ENCODE measurements at places on chromosomes 3 and 15. TPM values are rescaled to one million over a fixed set of nuclear protein-coding genes. Genes with fewer than 3 reads are reported as not detected.
A peak's percentile ranks its signal among the peaks of the same experiment; 100 is the strongest.

Gene CYP1A1
- not detected for polyA plus RNA-seq

Gene ALPK3
- polyA plus RNA-seq = not detected

DNA sequence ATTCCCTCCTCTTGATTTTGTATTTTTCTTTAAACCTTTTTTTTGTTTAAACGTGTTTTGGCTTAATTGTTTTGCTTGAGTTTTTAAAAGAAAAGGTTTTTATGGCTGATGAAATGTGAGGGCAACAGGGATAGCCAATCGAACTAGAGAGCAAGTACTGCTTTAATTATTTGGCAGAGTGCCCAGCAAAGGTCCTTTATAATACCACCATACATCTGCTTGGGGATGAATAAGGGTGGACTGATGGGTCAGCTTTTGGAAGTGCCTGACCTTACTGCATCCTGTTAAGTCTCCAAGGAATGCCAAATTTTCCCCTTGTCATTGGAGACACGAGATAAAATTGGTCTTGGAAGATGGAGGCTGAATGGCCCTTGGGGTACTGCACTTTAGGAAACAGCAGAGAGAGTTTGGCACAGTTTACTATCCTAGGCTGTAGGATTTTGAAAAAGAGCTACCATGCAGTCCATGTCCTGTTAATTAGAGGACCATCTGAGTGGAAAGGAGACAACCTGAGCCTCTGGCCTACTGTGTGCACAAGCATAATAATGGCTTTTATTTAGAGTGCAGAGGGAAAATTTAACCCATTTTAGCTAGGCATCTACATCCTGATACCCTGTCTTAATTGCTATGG, 19.8 kb upstream of the MTHFS start:
- DNase-seq = no peak

DNA sequence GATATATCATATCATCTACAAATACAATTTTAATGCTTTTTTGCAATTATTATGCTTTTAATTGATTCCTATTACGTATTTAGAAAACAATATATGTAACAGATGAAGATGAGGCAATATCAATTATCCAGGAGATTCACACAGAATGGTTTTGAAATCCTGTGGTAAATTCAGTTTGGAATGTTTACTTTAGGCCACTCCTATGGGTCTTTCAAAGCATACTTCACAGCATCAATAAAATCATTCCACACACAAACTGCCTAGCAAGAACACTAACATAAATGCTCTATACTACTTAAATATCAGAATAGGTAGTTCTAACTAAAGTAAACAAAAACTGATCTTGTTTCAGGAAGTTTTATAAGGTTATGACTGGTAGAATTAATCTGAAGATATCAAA, 90.5 kb downstream of the FAM227B start:
- DNase-seq = no peak

- peak; percentile 47 for DNase-seq
These were observed at the start of gene GXYLT2 for GRCh38 chr3:72887705-72888545. TSS of gene GXYLT2 (plus strand) at chr3:72888046. CDS start at chr3:72888234, 188 bp downstream.

GRCh38 chr3:34207806-34208205, 409.4 kb downstream of the PDCD6IP start:
- no peak for DNase-seq

DNA sequence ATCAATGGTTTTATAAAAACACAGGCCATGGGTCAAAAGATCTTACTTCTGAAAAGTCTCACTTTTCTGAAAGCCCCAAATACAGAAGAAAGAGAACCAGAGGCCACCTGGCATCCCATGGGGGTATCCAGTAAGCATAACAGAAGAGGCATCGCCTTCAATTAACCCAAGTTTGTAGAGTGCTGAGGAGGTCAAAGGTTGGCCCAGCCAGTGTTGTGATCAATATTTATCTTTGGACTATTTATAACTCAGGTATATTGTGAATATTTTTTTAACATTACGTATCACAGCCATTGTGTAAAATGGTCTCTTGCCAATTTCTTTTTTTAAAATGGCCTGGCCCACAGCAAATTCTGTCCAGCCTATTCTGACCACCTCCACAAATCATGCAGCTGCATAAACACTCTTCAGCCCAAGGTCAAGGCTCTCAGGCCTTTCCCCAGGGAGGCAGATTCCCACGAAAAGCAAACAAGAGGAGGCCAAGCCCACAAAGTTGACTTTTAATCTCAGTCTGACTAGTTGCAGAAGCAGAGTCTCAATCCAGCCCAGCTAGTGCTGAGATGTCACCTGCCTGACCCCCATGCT, 26.2 kb upstream of the SPTBN5 start:
- DNase-seq = no peak

- DNase-seq = no peak
These were observed 36.3 kb upstream of the GOLGA8J start for GRCh38 chr15:30046430-30046829.

GRCh38 chr3:113626503-113627371, 69.7 kb downstream of the USF3 start:
- peak; percentile 8 for DNase-seq

GRCh38 chr15:56838085-56838484, 80.4 kb upstream of the TCF12 start:
- no peak for DNase-seq

Gene MUC13
- polyA plus RNA-seq = not detected

GRCh38 chr3:30439451-30440053, 166.8 kb upstream of the TGFBR2 start:
- no peak for DNase-seq

- DNase-seq = no peak
These were observed 25.7 kb downstream of the GPR15 start for GRCh38 chr3:98557324-98558010.

Gene CSPG4
- polyA plus RNA-seq = not detected

GRCh38 chr3:23919628-23920027, 2.7 kb downstream of the RPL15 start:
- DNase-seq = no peak

DNA sequence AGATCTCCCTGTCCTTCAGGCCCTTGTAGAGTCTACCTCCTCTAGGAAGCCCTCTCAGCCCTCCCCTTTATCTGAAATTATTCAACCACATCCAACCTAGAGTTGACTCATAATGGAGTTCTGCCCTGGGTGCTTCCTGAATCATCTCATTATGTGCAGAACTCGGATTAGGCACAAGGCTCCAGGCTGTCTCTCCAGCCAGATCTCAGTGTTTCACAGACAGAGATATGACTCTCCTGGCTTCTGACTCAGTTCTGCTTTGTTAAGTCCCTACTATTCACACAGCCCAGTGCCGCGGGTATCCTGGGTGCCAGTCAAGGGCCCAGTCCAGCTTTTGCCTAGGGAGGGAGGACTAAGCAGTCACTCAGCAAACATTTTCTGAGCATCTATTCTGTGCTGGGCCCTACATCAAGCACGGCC, 9.3 kb downstream of the STRA6 start:
- no peak for DNase-seq

- no peak for DNase-seq
These were observed 22.5 kb downstream of the LRTM1 start for GRCh38 chr3:54905261-54905888.

Gene TXNRD3
- polyA plus RNA-seq = 4.5 TPM

- no peak for DNase-seq
These were observed 48.9 kb downstream of the CYP11A1 start for GRCh38 chr15:74318376-74319137.

Gene SLC7A14
- polyA plus RNA-seq = not detected

Gene MAPKBP1
- polyA plus RNA-seq = 4.3 TPM

DNA sequence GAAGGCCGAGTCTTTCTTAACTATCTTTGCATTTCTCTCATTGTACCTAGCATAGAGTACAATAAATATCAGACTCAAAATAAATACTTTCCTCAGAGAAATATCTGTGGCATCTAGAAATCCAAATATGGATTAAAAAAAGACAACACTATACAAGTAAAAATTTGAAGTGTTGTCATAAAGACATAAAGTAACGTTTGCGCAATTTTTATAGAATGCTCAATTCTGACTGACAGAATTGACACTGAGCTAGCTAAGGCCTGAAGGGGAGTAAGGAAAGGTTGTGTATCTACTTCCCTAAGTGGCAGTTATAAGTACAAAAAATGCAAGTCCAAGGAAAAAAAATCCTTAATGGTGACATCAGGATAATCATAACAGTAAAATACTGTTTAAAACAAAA, 1.1 kb downstream of the SEC11A start:
- DNase-seq = no peak

- DNase-seq = no peak
These were observed 523.7 kb upstream of the TGFBR2 start for GRCh38 chr3:30082652-30083051.

Gene CCR9
- polyA plus RNA-seq = 0.31 TPM

GRCh38 chr3:167554898-167555297, 81.1 kb upstream of the SERPINI2 start:
- DNase-seq = no peak

Gene SLC51A
- 1.4 TPM for polyA plus RNA-seq

Gene GNAT1
- not detected for polyA plus RNA-seq

Gene PGBD4
- polyA plus RNA-seq = 2.0 TPM

- DNase-seq = peak; percentile 53
These were observed 162.4 kb upstream of the CFAP20DC start for GRCh38 chr3:59212128-59212779.

GRCh38 chr15:92020804-92021203, 167.3 kb downstream of the SLCO3A1 start:
- no peak for DNase-seq

Gene PRSS50
- not detected for polyA plus RNA-seq

Gene ZNF501
- polyA plus RNA-seq = 2.2 TPM

Gene CACNA2D3
- polyA plus RNA-seq = not detected

Gene PLSCR2
- not detected for polyA plus RNA-seq

DNA sequence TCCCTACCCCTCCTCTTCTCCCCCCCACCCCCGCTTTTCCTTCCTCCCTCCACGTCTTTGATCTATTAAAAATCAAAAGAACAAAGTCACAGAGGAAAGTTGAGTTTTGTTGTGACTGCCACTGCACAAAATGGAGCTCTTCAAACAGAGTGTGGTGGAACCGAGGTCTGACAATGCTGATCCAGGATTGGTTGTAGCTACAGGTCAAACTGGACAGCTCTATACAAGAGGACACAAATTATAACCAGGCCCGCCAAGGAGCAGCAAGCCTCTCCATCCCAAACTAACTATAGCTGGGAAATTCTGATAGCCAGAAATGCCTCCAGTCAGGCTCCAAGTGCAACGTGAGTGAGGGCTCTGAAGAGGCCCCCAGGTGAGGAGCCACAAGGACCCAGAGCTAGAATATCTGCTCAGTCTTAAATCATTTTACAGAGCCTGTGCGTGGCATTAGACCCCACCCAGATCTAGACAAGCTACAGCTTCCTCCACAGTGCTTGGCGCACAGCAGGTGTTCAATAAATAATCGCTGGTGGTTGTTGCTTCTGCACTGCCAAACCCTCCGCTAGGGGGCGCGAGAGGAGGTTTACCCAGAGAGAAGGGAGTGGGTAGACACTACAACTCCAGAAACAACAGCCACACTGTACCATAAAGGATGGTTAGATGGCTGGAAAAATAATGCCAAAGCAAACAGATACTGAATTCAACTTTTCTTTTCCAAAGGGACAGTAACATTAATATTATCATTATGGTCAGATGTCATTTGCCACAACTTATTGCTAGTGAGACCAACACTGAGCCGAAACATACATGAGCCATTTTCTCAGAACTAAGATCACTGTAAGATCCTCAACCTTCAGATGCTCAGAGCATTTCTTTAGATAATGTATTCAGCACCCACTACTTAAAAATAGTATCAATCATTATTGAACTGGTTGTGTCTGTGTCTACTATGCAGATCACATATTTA, 44.6 kb downstream of the ZIC4 start:
- DNase-seq = no peak

DNA sequence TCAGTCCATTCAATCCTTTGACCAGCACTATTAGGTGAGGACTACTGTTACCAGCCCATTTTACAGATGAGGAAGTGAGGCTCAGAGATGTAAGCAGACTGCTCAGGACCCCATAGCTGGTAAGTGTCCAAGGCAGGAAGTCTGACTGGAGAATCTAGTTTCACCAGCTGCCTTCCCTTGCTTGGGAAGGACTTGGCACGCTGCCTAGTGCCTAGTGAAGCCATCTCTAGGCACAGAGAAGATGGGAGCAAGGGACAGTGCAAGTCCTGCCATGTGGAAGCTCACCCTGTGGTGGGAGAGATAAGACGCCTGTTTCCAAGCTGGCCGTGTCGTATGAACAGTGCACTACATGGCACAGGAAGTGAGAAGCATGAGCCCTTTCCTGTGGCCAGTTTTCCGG, 111.8 kb upstream of the TMC3 start:
- no peak for DNase-seq

DNA sequence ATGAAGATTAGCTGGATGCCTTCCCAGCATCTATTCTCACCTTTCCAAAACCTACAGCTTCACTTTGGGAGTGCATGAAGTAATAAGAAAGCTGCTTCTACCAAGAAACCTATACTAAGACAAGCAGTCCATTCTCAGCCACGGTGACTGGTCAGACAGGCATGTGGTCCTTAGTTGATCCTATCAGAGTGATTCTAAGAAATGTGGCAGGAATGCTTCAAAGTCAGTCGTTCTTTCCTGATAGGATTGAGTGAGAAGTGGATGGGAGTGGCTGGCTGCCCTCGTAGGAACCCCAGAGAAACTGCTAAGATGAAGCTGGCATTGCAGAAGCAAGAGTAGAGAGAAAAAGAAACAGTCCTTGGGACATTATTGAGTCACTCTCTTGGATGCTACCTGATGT, 16.6 kb downstream of the FOXB1 start:
- DNase-seq = no peak

DNA sequence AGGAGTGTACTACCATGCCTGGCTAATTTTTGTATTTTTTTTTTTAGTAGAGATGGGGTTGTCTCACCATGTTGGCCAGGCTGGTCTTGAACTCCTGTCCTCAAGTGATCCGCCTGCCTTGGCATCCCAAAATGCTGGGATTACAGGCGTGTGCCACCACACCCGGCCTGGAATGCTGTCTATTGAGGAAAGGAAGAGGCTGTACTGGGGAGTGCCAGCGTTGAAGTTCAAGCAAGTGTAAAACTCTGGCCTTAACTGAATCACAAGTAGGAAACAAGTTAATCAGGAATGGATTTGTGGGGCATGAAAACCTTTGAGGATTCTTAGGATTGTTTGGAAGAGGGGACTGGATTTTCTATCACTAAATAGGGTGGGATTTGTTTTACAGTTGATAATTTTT, 1.4 kb upstream of the SENP2 start:
- no peak for DNase-seq

Gene SI
- not detected for polyA plus RNA-seq

DNA sequence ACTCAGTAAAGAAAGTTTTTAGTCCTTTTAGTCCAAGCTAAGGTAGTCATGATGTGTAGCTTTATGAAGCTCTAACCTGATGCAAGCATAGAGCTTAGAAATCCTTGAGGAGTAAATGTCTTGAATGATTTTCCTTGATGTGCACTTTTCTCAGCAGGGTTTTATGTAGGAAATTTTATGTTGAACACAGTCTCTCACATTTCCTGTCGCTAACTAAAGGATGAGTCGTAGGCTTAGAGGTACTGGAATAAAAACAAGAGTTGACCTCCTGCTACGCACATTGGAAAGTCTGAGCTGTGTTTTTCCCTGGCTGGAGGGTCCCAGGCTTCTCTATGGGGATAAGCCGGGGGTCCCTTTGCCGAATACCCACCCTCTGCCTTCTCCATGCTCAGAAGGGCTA, 34.7 kb upstream of the ZPLD1 start:
- DNase-seq = no peak

Gene RLBP1
- polyA plus RNA-seq = not detected

GRCh38 chr3:183301937-183302580, 49.0 kb downstream of the B3GNT5 start:
- DNase-seq = no peak
